Stimulated activated effector memory CD8-positive, alpha-beta T cell treated with anti-CD3 and anti-CD28 coated beads, Interleukin-12 subunit alpha, Interleukin-12 subunit beta, amount 100 ng/mL, for 72 hours (primary cell): ENCODE measurements at places on chromosomes 1 and 21.

- DNase-seq, result no peak
Measured at GRCh38 chr1:171252482-171252881, 4.2 kb downstream of the FMO1 start.

- no peak for DNase-seq
Measured at GRCh38 chr1:233367057-233367803, 39.7 kb downstream of the MAP3K21 start.

- DNase-seq, result no peak
Measured at GRCh38 chr1:46656643-46657042, 11.5 kb downstream of the ATPAF1 start.

DNA sequence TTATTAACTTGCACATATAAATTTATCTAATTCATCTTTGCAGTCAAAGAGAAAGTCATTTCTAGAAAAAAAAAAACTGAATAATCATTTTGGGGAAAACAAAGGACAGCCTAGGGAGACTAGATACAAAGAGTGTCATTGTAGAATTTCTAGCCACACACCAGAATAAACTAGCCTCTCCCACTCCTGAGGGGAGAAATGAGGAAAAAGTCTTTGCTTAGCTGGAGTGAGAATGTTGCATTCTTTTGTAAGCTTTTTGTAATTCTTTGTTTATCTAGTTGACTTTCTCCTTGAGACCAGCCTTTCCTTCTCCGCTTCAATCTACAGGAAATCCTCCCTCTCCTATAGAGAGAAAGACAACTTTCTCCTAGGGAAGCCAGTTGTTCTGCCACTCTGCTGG lies 15.9 kb upstream of the CGN start:
- DNase-seq, result no peak

- peak; percentile 34 for DNase-seq
Measured at GRCh38 chr1:7404046-7404742, 366.9 kb upstream of the VAMP3 start.

DNA sequence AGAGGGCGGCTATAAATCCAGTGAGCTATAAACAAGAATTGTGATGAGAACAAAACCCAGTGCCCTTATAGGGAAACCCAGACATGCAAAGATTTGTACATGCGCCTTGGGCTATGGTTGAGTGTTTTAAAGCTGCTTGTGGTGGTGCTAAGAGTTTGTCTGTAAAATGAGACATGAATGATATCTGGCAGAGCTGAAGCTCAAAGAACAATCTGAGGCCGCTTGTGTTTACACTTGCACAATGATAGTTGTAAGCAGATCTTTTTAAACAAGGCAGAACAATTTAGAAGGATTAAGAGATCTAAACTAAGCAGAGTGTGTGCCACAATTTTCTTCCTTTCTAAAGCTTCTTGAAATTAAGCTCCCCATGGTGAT lies 80.4 kb upstream of the ADAMTS5 start:
- DNase-seq, result no peak

DNA sequence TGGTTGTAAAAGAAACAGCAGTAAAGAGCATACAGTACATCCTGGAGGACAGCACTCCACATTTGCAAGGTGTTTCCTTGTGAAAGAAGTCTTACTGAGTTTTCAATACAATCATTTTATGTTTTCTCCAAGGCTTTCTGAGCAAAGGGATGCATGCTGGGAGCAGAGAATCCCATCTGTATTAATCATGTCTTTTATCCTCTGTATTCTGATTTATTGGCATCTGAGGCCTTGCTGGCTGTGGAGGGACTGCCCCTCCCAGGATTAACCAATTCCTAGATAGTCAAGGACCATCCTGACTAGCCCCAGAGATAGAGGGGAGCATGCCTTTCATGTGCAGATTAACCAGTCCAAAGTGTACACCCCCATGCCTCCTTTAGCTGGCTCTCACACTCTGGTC lies 476.3 kb downstream of the SIPA1L2 start:
- DNase-seq, result no peak
